CD4-positive, CD25-positive, alpha-beta regulatory T cell (primary cell): ENCODE measurements at places on chromosomes 1 and 21.

- DNase-seq = no peak
These were observed 74.1 kb downstream of the OLFML2B start for GRCh38 chr1:161949548-161949947.

- DNase-seq = no peak
These were observed 12.2 kb downstream of the TOR1AIP2 start for GRCh38 chr1:179865377-179865776.

GRCh38 chr1:59229138-59229537, 67.8 kb upstream of the FGGY start:
- no peak for DNase-seq

GRCh38 chr21:42453224-42453985, 42.6 kb downstream of the RSPH1 start:
- DNase-seq = no peak

- no peak for DNase-seq
These were observed 57.1 kb downstream of the TMEM53 start for GRCh38 chr1:44616991-44617702.

DNA sequence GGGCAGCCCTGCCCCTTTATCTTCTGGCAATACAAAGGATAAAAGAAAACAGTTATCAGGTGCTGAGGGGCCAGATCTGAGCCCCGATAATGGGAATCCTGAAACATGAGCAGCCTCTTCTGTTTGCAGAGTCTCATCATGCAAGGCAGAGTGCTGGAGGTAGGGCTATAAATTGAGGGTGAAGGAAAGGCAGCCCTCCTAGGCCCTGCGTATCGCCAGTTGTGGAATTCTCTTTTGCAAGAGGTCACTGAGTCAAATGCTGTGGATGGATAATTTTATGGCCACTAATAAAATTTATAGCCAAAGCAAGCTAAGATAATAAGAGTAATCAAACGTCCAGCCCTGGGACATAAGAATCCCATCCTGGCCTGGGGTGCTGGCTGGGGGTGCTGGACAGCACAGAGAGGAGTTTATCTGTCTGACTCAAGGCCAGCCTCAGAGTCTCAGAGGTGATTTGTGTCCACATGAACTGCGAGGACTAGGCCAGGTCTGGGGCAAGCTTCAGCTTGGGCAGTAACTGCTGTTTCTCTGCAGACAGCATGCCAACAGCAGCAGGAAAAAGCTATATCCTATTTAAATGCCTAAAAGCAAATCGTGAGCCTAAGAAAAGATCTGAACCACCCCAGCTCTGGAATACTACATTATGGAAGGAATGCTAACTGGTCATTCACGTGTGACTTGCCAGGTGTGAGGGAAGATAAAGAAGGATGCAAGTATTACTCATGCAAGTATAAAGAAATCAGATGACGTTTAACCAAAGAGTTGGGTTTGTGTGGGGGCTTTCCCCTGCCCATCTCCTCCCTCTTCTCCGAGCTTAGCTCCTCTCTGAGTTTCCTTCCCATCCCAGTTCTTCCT, 254.8 kb downstream of the KIF26B start:
- DNase-seq = no peak

DNA sequence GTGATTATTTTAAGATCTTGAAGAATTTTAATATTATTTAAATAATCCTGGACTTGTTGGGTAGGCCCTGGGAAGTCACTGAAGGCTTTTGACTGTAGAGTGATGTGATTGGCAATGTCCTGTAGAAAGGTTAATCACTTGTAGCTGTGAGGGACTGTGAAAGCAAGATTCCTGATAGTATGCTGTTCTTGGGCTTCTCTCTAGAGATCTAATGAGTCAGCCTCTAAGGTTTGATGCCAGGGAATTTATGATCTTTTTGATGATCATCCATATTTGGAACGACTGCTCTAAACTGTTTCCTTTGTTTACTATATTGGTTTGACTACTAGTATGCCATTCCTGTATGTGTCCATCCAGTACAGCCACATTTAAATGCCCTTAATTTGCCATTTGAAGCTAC, 56.5 kb downstream of the CAMSAP2 start:
- no peak for DNase-seq

DNA sequence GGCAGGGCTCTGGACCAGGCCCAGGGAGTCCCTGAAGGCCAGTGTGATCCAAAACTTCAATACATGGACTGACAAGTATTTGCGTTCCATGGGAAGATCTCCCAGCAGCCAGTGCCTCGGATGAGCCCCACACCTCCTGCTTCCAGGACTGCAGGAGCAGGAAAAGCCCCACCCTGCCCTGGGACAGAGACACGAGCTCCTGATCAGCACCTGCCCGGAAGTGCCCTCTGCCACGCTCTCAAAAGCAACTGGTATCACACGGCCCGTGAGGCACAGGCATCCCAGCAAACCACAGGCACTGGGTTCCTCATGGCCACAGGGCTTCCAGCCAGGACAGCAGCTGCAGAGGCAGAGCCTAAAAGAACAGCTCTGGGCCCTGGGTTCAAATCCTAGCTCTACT, 48.6 kb downstream of the ACOT7 start:
- DNase-seq = no peak

GRCh38 chr1:12016182-12016581, 3.1 kb upstream of the MIIP start:
- DNase-seq = no peak
